IMR-90 (cell line): ENCODE measurements at places on chromosomes 12 and 14. TPM values are rescaled to one million over a fixed set of nuclear protein-coding genes. Genes with fewer than 3 reads are reported as not detected.

Gene NFE2
- 0.18 and 0.28 TPM in 2 replicates for total RNA-seq

Gene PPM1A
- 14.3 and 22.8 TPM in 2 replicates for total RNA-seq

Gene FAM177A1
- 18.5 and 35.8 TPM in 2 replicates for total RNA-seq

Gene RHOJ
- total RNA-seq = 7.8 and 9.5 TPM in 2 replicates
